CD4-positive, alpha-beta T cell treated with Interleukin-15 for 1 hour (primary cell): ENCODE measurements at places on chromosomes 5 and 9.

GRCh38 chr9:124256517-124257069 is 1.2 kb upstream of the NEK6 start:
- no peak for DNase-seq

- no peak for DNase-seq
Measured at GRCh38 chr5:179727106-179727505, 5.5 kb upstream of the MAML1 start.

- DNase-seq, result no peak
Measured at GRCh38 chr5:123125962-123126732, 37.1 kb downstream of the PRDM6 start.

DNA sequence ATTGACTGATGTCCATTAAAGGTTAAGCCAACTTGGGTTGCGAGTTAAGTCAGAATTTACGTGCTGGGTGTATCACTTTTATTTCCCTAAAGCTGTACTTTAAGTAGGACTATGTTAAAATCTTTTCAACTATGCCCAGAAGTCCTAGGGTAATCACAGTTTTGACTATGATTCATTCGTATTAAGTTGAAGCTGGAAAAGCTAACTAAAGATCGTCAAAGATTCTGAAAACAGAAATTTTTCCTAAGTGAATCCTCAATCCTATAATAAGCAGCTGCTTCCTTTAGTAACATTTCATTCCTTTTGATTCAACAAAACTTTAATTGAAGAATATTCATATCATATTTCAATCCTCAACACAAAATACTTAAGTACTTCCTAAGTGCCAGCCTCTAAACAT is 460.4 kb downstream of the ACTL7B start:
- no peak for DNase-seq

GRCh38 chr5:56145511-56145910 is 87.6 kb downstream of the ANKRD55 start:
- DNase-seq, result no peak

DNA sequence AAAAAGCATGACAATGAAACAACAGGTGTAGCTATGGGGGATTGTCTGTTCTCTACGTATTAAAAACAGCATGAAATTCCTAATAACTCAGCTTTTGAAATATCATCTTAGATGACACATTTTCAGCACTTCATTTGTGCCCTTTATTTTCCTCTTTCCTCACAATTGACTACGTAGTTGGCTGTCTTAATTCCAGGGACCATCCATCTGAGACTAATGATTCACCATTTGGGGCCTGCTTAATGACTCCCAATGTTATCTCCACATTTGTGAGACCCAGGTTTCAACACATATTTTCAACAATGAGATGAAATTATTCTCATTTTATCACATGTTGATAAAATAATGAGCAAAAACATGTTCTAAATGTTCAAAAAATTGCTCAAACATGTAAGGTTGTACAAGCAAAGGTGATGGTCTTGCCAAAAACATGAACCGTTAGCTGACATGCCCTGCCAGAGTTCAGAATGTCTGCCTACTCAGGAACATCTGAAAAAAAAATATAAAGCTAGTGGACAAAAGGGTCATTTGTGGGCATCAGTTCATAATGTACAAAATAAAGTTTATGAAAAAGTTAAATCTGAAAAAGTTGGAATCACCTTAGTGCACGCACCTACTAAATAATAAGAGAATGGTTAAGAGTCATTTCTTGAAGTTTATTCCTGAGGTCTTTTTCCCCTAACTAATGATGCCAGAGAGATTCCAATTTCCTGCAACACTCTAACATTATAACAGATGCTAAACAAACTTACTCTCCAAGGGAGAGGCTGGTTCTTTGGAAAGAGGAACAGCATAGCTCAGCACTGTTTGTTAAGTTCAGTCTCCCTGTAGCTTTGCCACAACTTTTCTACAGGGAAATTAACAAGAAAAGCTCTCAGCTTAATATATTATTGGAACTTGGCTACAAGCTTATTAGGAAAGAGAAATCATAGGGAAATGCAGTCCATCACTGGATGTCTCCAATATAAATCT is 275.5 kb downstream of the SPOCK1 start:
- no peak for DNase-seq

- DNase-seq, result no peak
Measured at GRCh38 chr5:6365977-6366590, 12.3 kb downstream of the MED10 start.

DNA sequence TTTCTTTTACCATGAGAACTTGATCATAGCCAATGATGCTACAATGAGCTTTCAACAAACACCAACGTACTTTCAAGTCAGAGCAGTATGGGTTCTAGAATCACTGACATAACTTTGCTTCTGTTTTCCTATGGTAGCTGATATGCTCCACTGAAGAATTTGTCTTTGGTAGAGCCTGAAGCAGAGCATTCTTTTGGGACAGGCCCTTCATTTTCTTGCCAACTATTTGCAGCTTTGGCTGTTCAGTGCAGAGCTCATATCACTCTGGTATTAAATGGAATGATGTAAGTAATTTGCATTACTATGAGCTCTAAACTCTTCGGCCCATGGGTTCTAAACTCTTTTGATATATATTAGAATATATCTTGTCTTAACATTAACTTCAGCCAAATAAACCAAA is 51.8 kb upstream of the APC start:
- DNase-seq, result no peak

DNA sequence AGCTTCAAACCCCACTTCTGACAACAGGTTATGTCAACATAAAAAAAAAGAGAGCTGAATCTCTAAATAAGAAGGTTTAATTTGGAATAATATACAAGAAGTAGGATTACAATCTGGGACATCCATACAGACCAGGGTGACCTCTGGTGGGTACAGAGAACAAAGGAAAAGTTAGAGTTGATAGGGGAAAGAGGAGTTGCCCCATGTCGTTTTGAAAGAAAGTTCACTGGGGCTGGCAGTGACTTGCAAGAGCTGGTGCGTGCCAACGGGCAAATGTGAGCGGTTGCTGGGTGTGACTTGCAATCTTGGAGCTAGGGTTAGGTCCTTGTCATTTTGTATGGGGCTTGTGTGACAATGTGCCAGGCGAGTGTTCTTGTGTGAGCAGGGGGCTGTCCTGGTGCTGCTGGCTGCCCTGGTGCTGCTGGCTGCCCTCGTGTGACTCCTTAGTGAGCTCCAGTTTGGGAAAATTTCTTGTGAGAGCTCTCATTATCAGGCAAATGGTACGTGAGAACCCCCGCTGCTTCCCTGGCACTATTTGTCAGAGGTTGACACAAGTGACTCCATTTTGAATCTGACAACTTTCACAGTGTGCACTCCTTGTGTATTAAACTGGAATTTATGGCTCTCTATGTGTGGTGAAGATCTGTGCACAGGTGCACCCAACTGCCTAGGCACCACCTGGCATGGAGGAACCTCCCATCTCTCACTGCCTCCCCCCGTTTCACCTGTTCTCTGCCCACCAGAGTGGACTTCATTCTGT is 69.8 kb downstream of the UBE2QL1 start:
- DNase-seq, result no peak

DNA sequence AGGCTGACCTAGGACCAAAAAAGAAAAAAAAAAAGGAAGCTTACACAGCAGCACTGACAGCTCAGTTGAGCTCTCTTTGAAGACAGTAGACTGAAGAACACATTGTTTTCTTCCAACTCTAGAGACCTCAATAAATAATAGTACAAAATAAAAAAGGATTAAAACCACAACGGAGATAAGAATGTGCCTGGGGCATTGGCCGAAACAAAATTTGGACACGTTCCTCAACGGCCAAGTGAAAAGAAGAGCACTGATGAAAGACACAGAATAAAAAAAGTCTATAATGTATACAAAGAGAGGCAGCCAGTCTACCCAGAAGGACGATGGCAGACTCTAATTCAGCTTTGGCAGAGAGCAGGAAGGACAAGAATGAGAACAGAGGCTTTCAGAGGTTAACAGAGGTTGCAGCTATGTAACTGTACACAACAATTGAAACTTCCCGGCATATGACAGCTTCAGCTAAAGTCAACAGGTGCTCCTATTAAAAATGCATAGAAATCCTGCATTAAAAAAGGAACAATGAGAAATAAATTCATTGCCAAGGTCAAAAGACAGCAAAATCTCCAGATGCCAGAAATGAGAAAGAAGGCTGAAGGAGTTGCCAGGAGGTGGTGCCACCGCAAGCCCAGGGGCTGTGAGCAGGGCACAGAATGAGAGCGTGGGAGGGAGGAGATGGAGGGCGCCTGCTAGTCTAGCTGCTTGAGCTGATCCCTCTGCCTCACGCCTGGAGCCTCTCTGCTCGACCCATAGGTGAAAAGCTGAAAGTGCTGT is 113.9 kb downstream of the DCP2 start:
- DNase-seq, result no peak

- DNase-seq, result no peak
Measured at GRCh38 chr5:59559323-59559722, 334.2 kb downstream of the PDE4D start.

DNA sequence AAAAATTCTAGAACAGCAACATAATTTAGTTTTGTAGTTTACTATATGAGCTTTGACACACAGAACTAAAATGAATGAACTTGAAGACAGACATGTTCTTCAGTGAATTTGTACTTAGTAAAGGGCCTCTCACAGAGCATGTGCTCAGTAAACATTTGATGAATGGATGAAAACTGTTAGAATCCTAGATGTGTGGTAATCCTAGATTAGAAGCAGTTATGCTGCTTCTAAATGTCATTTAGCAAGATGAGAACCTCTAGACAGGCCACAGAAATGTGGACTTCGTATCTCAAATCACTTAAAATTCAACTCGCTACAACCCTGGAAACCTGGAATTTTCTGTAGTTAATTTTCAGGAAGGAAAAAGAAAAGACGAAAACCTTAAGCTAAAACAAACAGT is 8.5 kb downstream of the GOLPH3 start:
- no peak for DNase-seq

GRCh38 chr5:59525957-59526356 is 367.6 kb downstream of the PDE4D start:
- no peak for DNase-seq

DNA sequence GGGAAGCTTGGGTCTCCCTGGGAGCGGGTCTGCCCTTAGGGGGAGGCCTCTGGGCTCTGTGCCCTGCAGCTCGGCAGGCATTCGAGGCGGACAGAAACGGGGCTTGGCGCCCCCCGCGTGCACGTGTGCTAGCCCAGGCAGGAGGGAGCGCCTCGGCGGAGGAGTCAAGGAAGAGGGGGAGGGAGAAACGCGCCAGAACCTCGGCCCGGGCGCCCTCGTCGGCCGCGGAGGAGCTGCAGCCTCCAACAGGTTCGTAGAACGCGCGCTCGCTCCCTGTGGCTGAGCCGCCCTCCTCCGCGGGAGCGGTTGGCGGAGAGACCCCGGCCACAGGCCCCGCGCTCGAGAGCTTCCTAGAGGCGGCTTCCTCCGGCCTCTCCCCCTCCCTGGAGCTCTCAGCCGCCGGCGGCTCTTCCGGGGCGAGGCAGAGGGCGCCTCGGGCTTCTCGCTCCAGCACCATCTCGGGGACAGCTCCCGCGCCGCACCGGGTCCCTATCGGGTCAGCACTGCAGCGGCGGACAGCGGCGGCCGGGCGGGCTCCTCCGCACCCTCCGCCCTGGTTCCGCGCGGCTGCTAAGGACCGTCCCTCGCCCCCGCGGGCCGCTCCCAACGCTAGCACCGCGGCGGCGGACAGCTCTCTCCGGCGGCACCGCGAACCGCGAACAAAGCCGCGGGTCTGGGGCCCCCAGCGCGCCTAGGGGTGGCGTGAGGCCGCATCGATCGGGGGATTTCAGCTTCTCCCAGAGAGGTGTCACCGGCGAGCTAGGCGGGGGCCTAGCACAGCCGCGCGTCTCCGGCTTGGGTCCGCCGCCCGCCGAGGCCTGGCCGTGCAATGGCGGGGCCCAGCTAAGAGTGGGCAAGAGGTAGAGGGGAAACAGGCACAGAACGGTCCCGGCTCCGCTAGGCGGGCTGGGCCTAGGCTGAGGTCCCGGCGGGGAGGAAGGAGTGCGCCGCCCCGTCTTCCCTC is 74.6 kb upstream of the CPLX2 start:
- peak; percentile 65 for DNase-seq
